ENCODE measurements at places on chromosomes 5 and 9.

- no peak for DNase-seq
Observed at GRCh38 chr5:155070781-155071180, 57.2 kb downstream of the KIF4B start.

DNA sequence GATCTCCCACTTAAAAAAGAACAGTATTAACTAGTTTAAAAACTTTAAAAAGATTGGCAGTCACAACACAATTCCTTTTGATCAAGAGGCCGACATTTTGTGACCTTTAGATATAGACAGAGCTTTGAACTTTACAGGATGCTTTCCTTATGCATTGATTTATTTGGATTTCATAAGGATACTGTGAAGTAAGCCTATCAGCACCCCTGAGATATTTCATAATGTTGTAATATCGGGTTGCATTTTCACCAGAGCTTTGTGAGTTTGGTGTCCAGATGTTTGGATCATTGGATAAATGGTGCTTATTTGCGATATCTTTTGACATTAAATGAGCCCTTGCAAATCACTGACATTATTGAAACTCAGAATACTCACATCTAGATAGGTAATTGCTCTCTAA is 7.7 kb downstream of the PALM2AKAP2 start:
- no peak for DNase-seq

GRCh38 chr9:133405508-133406438 is 12.0 kb downstream of the REXO4 start:
- DNase-seq, result no peak

DNA sequence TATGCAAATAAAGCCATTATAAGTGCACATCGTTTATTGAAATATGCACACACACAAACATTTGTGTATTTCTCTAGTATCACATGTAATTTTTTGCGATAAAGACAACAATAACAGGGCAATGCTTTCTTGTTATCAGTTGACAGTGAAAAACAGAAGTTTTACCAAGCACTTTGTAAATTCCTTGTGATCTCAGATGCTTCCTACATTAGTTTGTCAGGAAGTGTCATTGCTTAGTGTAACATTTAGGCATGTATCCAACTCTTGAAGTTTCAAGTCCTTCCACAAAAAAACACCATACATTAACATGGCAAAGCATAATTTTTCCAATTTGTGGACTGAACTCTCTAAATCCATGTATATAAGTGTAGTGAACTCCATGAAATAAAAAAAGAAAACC is 46.4 kb downstream of the MOCS2 start:
- no peak for DNase-seq

DNA sequence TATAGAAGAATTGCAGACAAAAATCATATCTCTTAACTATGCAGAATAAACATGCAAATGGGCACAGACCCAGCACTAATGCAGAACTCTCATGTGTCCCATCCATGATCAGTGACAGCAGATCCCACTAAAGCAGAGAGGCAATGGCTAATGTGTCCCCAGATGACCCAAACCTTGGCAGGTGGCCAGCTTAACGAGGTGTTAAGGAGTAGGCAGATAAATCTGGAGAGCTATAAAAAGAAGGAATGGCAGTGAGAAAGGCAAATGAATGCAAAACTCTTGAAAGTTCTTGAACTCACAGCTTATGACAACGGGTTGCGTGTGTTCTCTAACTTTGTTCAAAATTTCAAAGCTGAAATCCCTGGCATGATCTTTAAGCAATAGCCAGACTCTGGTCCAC is 265.4 kb downstream of the RASEF start:
- DNase-seq, result no peak

- DNase-seq, result no peak
Observed at GRCh38 chr9:70801181-70801829, 320.1 kb downstream of the TRPM3 start.

- DNase-seq, result no peak
Observed at GRCh38 chr9:77417566-77417965, 230.6 kb downstream of the GNA14 start.

DNA sequence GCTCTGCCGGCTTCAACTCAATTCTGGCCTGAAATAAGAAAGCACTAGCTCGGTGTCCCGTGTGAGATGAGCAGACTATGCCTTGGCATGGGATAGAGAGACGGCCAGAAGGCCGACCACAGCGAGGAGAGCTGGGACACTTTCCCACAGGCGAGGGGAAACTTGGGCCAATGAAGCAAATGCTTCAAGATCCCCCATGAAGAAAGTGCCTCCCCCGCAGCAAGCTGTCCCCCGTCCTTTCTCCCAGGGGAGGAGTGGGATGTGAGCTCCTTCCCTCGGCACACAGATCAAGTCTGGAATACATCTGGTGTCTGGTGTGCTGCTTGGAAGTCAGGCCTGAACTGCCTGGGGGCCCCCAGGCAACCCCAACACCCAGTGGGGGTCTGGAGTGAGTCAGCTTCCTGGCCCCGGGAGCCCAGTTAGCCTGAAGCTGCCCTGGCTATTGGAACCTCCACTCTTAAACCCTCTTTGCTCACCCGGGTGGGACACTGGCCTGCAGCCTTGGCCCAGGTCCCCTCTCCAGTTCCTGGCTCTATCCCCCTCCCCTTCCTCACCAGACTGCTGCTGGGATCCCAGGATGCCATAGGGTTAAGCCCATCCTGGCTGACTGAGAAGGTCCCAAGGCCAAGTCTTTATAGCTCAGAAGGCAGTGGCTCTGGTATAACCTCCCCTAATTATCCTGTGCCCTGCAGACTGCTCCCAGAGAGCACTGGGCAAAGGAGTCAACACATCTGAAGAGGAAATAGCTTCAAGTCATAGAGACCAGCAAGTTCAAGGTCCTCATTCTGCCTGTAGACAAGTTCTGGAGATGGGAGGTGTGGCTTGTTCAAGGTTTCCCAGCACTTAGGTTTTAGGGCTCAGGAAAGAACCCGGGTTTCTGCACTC is 205.3 kb downstream of the TTLL11 start:
- DNase-seq, result no peak
